ENCODE measurements at places on chromosomes 5 and 9.

DNA sequence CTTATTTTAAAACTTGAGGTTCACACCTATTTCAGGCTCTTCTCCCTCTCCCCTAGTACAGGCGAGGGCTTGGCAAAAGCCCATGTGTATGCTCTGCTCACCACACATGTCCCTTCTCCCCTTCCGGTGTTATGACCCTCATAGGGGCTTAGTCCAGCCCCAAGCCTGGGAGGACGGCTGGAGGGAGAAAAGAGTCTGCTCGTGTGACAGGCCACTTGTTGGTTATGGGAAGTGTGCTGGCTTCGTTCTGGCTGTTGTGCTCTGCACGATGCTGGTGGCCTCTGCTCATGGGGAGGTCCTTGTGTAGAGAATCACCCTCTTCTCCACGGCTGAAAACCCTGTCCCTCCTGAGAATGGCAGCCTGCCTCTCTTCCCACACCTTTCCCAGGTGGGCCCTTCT lies 11.1 kb downstream of the PTTG1 start:
- no peak for DNase-seq

GRCh38 chr9:20649381-20649780 lies 27.1 kb upstream of the MLLT3 start:
- DNase-seq, result peak; percentile 16

DNA sequence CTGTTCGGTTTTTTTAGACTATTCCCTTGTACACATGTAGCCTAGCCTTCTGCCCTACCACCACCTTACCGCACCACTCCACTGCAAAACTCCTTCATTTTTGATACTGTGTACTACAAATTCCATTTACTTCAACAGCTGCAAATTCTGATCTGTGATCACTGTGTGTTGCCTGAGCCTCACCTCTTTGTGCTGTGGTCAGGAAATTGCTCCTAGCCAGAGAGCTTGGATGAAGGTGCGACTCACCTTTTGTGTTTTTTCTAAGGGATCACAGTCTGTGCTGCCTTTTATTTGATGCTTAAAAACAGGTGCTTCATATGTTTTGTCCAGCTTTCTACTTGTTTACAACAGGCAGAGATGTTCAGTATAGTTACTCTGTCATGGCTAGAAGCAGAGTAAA lies 31.5 kb downstream of the CSNK1G3 start:
- no peak for DNase-seq

DNA sequence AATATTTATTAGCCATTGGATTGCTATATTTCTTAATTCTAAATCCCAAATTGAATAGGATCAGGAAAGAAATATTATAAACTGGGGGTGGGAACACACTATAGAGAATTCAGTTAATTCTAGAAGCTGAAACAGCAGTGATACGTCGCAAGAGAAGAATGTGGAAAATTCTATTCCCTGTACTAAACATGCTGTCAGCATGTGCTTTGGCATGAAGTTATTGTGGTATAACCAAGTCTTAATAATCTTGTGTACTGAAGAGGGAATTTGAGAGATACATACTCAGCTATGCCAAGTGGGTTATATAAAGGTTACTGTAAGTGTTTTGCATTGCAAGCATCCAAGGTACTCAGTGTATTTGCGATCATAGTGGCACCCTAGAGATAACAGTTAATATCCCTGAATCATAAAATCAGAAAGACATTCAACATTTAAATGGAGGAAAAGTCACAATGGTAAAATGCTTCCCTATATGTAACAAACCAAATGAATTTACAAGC lies 1492.9 kb upstream of the C9orf72 start:
- DNase-seq, result no peak

GRCh38 chr5:170434966-170435605 lies 45.9 kb upstream of the KCNMB1 start:
- peak; percentile 45 for DNase-seq

DNA sequence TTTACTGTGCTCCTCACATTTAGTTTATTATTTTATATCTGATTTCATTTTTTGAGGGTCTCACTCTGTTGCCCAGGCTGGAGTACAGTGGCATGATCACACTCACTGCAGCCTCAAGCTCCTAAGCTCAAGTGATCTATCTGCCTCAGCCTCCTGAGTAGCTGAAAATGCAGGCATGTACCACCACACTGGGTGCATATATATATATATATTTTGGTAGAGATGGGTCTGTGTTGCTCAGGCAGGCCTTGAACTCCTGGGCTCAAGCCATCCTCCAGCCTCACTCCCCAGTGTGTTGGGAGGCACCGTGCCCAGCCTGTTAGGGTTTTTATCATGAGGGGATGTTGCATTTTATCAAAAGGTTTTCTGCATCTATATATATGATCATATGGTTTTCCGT lies 39.8 kb upstream of the ZNF354B start:
- no peak for DNase-seq

DNA sequence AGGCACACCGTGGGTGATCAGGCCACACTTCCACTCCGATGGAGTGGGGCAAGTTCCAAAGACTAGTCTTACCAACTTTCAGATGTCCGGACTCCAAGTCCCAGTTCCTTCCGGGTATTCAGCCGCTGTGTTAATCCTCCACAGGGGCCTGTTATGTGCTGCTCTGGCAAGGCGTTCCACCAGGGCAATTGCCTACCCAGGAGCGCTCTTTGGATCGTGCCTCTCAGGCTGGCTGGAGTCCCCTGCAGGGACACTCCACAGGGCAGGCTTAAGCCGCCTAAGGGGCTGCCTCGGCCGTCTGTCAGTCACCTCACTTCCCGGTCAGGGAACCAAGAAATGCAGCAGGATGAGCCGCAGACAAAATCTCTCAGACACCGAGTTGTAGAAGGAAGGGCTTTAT lies 118.7 kb upstream of the CCNG1 start:
- DNase-seq, result no peak

DNA sequence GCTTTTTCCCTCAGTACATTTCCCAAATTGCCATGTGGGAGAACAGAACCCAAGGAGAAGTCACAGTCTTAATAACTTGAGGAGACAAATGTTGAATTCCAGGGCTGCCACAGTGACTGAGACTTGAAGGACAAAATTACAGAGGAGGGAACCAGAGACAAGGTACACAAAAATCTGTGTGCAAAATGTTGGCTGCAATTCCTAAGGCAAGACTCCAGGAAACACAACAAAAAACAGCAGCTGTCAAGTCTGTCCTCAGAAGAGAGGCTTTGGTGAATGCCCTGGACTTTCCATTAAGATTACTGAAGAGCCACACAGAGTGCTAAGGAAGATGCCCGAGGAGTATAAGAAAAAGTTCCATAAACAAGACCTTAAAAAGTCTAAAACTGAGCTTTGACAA lies 21.1 kb downstream of the AP3B1 start:
- no peak for DNase-seq

GRCh38 chr9:69865986-69866385 lies 45.4 kb downstream of the CFAP95 start:
- DNase-seq, result no peak

DNA sequence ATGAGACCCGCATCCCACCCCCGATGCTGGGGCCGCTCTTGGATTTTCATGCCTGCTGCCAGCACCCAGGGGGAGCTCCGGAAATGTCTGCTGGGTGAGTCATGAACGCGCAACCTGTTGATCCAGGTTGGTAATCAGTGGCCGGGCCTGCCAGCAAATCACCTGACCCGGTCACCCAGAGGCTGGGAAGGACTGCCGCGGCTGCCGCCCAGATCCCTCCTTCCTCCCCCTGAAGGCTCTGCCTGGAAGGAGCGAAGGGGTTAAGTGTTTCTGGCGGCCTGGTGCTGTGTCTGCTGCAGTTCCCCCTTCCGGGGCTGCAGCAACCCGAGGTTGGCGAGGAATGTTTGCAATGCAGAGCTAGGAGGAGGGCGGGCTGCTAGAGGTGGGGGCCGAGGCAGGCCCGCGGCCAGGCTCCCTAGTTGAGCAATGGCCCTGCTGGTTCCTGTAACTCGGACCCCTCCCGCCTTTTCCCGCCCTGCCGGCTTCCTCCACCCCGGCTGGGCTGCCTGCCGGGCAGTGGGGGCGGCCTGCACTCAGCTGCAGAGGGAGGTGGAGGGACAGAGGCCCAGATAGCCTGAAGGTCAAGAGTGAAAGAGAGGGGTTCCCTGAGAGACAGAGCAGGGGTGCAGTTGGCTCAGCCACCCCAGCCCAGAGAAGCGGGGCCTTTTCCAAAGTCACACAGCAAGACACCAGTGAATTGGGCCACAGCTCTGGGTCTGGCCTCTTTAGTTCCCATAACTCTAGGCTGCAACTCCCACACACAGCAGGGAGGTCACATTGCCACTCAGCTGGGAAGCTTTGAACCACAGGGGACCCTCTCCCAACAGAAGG lies 156.3 kb upstream of the IER5L start:
- peak; percentile 99 for DNase-seq

GRCh38 chr5:33319841-33320240 lies 120.9 kb upstream of the TARS1 start:
- peak; percentile 73 for DNase-seq

DNA sequence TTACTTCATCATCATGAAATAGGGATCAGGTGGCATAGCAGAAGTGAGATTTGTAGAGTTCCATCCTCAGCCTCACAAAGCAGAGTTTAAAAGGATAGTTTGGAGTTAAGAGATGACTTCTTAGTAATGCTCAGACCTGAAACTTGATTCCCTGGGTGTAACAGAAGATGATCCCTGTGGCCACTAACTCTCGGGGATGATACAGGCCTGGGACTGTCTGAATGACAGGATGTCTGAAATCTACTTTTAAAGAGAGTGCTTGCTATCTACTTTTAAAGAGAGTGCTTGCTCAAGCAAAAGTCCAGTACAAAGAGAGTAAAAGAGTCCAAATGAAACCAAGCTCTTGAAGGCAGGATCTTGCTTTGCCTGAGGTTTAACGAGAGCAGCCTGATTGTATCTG lies 14.6 kb downstream of the ADAMTS16 start:
- no peak for DNase-seq

DNA sequence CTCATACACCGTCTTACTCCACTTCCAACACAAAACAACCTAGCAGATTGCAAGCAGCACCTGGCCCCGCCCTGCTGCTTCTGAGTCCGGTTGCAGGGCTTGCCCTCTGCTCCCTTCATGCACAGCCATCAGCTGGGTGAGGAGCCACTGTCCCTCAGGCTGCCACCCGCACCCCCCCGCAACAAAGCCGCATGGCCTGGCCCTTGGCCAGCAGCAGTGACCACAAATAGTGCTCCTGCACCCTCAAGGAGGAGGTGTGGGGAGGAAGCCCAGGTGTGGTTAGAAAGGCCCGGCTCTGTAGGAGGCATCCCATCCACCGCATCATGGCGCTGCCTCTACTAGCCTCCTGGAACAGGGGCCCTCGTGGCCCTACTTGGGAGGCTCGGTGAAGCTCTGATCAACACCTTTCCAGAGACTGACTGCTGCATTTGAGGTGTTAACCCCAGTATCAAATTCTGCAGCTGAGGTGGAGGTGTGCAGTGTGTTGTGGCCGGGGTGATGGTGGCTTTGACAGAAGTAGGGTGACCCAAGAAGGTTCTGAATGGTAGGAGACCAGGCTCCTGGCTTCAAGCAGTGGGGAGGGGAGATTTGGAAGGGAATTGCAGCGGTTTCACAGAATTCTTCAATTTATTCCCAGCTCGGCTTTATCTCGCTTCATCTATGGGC lies 52.7 kb downstream of the WNK2 start:
- no peak for DNase-seq

GRCh38 chr5:158117467-158118160 lies 258.7 kb upstream of the CLINT1 start:
- peak; percentile 71 for DNase-seq

- no peak for DNase-seq
These were observed 1439.6 kb upstream of the ACO1 start for GRCh38 chr9:30944741-30945280.

GRCh38 chr5:34944044-34944443 lies 14.7 kb downstream of the DNAJC21 start:
- DNase-seq, result no peak

- DNase-seq, result no peak
These were observed 78.6 kb upstream of the MYO10 start for GRCh38 chr5:17014686-17015085.

GRCh38 chr5:139651043-139651834 lies 3.1 kb downstream of the CXXC5 start:
- DNase-seq, result no peak

- DNase-seq, result peak; percentile 97
These were observed 48.9 kb downstream of the CXXC5 start for GRCh38 chr5:139696894-139697658.

DNA sequence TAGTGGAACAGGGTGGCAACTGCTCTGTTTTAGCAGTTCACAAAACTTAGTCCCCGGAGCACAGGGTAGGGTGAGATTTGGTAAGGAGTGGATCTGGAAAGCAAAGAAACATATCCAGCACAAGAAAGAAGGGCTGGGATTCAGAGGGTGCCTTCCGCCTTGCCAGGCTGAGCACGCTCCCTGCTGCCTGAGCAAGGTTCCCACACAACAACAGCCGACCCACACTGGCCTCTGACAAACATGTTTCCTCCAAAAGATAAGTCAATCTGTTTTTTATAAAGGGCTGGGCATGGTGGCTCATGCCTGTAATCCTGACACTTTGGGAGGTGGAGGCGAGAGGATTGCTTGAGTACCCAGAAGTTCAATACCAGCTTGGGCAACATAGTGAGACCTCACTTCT lies 45.8 kb downstream of the RAB3C start:
- no peak for DNase-seq

- no peak for DNase-seq
These were observed 199.1 kb upstream of the OR13F1 start for GRCh38 chr9:104304925-104305324.

DNA sequence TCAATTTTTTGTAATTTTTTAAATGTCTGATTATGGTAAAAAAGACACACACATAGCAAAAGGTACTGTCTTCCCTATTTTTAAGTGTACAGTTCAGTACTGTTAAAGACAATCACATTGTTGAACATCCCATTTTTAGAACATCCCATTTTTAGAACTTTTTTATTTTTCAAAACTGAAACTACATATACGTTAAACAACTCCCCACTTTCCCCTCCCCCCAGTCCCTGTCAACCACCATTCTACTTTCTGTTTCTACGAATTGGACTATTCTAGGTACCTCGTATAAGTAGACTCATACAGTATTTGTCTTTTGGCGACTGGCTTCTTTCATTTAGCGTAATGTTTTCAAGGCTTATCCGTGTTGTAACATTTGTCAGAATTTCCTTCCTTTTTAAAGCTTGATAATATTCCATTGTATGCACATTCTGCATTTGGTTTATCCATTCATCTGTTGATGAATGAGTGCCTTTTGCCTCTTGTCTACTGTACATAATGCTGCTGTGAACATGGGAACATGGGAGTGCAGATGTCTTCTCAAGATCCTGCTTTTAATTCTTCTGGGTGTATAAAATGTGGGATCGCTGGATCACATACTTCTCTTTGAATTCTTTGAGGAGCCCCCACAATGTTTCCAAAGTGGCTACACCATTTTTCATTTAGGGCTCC lies 154.0 kb downstream of the PIK3R1 start:
- no peak for DNase-seq

- DNase-seq, result no peak
These were observed 524 bp downstream of the CCNB1 start for GRCh38 chr5:69167493-69167855.

GRCh38 chr5:132674671-132675506 lies 1.1 kb downstream of the IL4 start:
- peak; percentile 97 for DNase-seq
